ENCODE measurements at places on chromosomes 2 and 18.

DNA sequence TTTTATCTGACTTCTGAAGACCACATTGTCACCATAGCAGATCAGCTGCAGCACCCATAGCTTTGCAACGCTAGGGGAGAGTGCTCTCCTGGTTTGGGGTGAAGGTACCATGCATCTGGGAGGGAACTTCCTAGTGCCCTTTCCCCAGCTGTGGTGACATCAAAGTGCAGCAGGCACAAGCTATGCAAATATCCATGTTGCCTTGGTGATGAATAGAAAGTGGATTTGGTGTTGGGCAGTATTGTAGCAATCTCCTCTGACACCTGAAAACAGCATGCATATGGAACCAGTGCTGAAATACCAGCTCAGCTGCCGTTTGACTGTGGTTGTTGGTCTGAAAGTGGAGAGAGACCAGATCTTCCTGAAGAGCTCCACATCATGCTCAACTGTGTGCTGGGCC, 37.1 kb downstream of the BCL2L11 start:
- no peak for DNase-seq

DNA sequence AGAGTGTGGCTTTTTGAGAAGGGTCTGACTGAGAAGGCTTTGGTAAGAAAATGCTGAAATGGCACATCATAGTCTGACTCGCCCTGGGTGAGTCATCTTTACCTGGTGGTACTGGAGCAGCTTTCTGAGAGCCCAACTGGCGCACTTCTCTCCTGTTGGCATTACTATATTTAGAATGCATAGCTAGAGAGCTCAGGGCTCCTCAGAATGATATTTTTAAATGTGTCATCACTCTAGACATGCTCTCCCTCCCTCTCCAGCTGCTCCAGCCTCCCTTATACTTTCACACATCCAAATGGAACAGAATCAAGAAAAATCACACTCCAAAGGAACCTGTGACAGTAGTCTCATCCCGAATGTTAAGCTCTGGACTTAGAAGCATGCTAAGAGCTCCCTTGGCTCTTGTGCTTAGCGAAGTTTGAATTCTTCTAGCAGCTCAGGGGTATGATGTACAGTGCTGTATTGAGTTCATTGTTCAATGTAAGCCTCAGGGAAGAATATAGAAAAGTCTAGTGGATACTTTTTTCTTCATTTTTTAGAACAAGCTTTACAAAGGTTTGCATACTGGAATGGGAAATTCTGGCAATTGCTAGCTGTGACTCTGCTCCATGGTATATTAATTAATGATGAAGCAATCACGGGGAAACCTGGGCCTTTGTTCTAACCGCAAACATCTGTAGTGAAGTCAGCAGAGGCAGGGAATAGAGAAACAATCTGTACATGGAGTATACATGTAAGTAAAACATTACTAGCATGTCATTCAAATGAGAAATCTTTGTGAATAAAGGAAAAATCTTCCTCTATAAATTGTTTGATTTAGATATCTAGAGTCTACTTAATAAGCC, 751.2 kb upstream of the NRXN1 start:
- DNase-seq, result no peak

DNA sequence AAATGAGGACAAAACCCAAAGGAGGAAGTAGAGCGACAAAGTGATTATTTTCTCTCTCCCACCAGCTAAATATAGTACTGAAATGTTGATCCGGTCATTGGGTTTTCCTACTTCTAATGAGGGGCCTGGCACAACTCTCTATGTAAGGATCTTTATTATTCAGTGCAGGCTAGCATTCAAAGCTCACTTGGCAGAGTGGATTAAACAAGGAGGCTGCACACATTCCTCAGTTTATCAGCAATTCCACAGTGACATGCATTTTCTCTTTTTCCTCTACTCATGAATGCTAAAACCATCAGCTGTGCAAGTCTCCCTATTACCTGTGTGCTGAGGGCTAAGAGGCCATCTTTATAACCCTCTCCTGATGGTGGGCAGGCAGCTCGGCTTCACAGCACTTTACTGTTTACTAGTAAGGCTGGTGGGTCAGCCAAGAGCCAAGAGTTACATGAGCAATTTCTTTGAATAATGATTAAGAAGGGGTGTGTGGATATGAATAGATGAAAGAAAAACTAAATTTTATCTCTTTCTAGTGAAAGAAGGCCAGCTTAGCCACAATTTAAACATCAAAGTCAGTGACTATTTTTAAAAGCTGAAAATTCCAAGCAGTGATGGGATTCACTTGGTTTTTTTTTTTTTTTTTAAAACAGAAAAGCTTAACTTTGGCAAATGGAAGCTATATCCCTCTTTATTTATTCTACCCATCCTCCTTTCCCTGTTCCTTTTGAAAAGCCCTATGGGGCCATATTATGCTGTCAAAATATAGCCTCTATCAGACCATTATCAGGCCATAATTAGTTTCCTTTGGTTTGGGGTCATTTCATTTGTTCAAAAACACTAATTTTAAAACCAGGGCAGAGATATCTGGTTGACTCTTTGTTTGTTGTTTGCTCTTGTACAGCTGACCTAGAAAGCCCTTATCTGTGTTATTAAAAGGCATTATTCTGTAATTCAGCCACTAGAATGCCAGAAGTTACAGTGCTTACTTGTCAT, 111.0 kb downstream of the RBM43 start:
- no peak for DNase-seq

GRCh38 chr18:76983613-76984051, 149.0 kb downstream of the MBP start:
- DNase-seq, result no peak

GRCh38 chr2:48566592-48567310, 36.8 kb downstream of the STON1 start:
- no peak for DNase-seq

DNA sequence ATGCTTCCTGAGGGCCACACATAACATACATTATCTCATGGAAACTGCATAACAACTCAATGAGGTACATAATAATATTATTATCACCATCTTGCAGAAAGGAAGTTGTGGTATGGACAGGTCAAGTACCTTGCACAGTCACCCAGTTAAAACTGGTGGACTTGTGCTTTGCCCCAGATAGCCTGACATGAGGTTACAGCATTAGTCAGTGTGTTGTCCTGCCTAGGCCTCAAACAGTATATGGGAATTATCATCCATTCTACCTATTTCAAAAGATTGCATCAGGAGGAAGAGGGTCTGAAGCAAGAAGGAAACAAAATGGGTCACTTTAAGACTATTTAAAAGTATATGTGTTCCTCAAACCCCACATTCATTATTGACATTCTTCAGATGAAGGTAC, 5.4 kb upstream of the ANTXR1 start:
- no peak for DNase-seq

DNA sequence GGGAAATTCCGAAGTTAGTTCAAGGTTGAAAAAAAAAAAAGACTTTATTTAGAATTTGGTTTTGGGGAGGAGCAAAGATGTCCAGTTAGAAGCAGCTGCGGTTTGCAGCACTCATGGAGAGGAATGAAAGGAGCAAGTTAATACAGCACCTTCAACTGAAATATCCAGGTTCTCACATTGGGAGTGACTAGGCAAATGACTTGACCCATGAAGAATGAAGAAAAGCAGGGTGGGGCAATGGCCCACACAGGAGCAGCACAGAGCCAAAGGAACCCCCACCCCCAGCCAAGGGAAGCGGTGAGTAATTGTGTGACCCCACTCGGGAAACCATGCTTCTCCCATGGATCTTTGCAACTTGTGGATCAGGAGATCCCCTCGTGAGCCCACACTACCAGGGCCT, 32.8 kb downstream of the ZNF892 start:
- DNase-seq, result no peak

DNA sequence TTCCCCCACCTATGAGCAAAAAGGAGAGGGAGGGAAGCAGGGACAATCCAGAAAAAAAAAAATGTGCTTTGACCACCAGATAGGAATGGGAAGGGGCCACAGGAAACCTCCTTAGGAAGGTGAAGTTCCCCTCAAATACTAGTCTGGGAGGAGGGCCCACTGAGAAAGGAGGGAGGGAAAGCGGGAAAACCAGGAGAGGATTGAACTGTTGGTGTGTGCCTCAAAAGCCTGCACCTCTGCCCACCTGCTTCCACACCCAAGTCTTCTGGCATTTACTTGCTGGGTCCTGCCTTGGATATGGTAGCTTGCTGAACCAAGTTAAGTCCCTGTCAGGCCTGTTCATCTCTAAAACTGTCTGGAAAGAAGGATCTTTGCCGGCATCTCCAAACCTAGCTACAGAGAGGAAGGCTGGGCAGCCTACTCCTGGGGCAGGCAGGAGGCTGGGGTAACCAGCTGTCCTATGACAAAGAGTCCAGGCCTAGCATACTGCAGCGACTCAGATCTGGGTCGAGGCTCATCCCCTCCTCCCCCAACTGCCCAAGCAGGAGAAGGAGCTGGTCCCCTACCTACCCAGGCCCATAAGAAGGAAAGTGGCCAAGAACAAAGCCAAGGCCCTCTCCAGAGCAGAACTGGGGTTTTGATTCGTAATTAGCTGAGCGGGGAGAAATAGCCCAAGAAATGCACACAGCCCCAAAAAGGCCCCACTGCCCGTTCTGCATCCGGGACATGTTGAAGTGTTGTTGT, 3.0 kb downstream of the EN1 start:
- no peak for DNase-seq

- no peak for DNase-seq
Measured at GRCh38 chr2:153393518-153393917, 85.0 kb downstream of the RPRM start.

DNA sequence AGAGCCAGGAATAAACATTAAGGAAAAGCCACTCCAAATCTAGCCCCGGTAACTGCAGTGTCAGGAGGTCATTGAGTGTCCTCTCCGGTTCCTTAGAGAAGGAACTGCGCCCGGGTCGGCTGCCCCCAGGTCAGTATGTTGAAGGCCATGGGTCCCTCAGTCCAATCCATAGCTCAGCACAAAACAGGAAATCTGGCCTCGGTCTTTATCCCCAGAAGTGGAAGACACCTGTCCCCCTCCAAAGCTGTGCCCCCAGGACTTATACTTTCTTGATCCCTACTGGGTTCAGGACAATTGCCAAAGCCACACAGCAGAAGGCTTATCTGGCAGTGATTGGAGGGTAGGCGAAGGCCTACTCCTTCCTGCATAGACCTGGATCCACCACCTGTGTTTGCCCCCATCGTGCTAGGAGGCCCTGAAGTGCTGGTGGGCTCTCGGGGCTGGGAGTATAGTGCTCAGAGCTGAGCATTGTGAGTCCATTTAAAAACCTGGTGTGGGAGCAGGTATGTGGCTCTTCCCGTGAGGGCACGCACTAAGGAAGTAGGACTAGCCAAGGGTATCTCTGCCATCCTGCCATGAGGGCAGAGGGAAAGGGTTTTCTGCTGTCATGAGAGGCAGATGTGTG, 178.6 kb downstream of the SEPTIN10 start:
- DNase-seq, result no peak

DNA sequence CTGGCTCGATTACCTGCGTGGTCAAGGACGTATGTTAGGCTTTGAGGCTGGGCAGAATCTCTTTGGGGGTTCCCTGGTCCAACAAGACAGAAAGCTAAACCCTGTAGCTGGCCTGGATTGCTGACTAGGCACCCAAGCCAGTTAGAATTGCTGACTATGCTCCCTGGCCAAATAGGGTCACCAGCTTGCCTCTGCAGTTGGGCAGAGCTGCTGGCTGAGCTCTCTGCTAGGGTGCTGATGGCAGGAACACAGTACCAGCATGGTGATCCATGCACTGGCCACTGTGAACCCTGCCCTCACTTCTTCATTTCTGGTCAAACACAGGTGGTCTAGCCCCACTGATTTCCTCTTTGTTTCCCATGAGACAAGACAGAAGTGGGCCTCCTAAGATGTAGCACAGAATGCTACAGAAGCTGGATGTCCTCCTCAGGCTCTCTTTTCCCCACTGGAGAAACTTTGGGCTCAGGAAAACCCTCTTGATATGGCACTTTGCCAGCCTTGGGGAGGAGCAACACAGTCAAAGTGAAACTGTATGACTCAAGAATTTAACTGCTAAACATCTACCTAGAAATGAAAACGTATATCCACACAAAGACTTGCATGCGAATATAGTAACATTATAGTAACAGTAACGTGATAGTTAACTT, 20.8 kb downstream of the SP140L start:
- DNase-seq, result no peak

- no peak for DNase-seq
Measured at GRCh38 chr18:61336766-61337165, 3.5 kb downstream of the CDH20 start.

GRCh38 chr2:43358410-43359201, 132.2 kb upstream of the ZFP36L2 start:
- peak; percentile 23 for DNase-seq

DNA sequence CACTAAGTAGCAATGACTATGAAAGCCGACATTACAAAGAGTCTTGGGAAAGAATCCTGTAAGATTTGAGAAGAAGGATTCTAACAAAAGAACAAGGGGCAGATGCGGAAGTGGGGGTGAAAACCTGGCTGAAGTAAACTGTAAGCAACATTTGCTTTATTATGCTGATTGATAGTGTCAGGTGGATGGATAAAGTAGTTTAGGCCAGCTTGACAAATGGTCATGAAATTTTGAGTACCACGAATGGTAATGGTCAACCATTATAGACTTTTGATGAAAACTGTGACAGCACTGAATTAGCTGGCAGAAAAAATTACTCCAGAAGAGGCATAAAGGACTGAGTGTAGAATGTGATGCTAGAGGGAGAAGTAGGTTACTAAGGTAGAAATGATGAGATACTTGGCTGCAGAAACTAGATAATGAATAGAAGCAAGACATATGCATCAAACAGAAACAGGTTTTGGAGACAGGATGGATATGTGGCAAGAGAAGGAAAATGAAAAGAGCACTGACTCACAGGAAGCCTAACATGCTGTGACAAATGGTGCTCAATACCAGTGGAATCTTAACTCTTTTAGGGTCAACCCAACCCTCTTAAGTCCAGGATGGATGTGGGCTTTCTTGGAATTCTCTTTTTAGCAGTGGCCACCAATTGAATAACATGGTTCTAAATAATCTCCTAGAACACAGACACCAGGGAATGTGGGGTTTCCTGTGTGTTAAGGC, 6.8 kb downstream of the THUMPD2 start:
- no peak for DNase-seq

- no peak for DNase-seq
Measured at GRCh38 chr2:72989770-72990556, 72.6 kb downstream of the EMX1 start.

DNA sequence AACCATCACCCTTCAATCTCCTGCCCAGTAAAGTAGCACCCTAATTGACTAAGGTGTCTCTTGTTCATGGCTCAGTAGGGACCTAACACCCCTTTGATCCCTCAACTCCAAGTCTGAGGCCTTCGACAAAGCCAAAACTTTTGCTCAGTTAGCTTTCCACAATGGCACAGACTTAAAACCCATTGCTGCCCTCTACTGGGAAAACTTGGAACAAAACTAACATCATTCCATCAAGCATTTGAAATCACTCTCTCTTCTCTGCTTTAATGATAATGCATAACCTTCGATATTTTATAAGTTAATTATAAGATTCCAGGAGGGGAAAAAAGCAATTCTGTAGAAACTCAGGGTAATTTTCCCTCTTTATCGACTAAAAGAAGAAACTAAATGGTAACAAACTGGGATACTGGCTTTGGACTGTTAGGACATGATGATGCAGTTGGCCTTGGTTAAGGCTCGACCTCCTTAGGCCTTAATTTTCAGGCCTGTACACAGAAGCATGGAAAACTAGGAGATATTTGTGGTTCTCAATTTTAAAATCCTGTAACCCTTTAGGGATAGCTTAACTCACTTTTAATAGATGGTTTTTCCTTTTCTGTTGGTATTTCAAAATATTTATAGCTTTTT, 127.8 kb downstream of the STK39 start:
- DNase-seq, result no peak

- no peak for DNase-seq
Measured at GRCh38 chr2:225025917-225026571, 16.2 kb downstream of the DOCK10 start.

GRCh38 chr2:10619643-10620042, 70.1 kb downstream of the NOL10 start:
- no peak for DNase-seq

- no peak for DNase-seq
Measured at GRCh38 chr2:207132019-207132418, 33.7 kb downstream of the KLF7 start.
